ENCODE measurements at places on chromosomes 4 and X.

GRCh38 chr4:8708401-8709021 lies 115.9 kb downstream of the CPZ start:
- no peak for DNase-seq

DNA sequence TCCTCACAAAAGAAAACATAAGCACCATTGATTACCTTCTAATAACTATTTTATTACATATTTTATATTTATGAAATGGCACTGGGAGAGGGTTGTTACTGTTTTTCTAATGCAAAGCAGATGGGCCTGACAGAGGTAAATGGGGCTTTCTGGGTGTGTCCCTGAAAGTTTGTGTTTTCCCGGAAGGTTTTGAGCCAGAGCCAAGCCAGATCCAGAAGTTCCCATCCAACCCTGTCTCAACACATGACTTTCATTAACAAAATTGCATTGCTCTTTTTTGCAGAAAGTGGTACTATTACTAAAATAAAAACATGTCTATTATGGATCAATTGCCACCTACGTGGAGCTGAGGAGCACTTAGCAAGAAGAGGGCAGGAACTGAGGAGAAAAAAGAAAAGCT lies 181.3 kb downstream of the RAB28 start:
- no peak for DNase-seq

DNA sequence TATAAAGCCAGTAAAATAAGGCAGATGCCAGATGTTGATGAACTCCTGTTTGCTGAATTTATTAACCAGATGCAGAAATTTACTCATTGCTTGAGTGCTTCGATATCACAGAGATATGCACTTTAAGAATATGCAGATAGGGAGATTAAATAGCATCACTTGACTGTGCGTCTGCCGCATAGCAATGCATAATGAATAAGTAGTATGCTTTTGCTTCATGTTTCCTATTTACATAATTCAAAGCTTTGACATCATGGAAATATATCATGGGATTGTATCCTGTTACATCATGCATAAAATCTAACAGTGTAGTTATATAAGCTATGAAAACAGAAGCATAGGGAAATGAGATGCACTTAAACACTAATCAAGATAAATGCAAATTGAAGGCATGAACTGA lies 45.9 kb downstream of the VEGFC start:
- DNase-seq: no peak

GRCh38 chrX:83077606-83078005 lies 430.5 kb upstream of the POU3F4 start:
- no peak for DNase-seq

DNA sequence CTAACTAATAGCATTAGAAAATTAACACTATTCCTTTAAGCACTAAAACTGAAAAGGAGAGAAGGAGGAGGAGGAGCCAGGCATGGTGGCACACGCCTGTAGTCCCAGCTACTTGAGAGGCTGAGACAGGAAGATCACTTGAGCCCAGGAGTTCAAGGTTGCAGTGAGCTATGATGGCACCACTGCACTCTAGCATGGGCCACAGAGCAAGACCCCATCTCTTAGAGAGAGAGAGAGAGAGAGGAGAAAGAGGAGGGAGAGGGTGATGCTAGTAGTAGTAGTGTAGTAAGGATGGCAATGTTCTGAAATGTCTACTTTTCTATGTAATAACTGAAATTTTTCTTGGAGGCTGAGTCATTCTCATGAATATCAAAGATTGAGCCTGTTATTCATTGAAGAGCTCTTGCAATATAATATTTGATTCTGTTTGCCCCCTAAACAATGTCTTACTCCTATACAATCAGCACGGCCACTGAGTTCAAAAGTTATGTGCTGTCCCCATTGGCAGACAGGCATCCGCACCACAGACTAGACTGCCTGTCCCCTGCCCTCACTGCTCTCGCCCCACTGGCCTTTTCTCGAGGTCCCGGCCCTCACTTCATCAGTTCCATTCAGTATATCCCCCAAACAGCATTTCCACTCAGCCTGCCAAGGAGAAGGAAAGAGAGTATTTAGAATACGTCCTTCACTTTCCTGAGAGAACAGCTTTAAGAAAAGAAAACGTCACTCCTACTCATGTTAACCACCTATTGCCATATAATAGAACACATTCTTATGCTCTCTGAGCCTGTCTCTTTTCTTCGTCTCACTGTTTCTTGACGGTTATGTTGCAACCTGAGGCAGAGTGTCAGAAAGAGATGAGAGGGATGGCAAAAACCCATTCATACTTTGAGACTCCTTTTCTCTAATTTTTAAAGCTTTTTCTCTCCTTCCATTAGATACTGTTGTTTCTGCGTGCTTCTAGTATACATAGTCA lies 238.1 kb downstream of the PALLD start:
- DNase-seq: no peak

DNA sequence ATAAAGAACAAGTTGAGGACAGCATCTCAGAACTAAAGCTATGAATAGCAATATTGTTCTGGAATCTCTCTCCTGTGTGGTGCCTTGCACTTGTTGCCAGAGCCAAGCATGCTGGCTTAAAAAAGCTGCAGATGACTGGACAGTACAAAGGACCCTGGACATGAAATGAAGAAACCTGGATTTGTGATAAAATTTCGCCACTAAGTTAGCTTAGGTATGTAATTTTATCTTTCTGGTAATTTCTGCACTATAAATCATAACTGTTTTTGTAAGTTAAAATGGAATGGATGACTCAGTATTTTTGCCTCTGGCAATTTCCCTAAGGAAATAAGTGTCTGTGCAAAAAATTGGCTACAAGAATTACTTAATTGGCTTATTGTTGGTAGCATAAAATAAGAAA lies 317.2 kb downstream of the CAMK2D start:
- DNase-seq: no peak

- no peak for DNase-seq
Measured at GRCh38 chrX:110276778-110277177, 41.1 kb downstream of the AMMECR1 start.

GRCh38 chr4:186840771-186841301 lies 117.2 kb upstream of the FAT1 start:
- no peak for DNase-seq

DNA sequence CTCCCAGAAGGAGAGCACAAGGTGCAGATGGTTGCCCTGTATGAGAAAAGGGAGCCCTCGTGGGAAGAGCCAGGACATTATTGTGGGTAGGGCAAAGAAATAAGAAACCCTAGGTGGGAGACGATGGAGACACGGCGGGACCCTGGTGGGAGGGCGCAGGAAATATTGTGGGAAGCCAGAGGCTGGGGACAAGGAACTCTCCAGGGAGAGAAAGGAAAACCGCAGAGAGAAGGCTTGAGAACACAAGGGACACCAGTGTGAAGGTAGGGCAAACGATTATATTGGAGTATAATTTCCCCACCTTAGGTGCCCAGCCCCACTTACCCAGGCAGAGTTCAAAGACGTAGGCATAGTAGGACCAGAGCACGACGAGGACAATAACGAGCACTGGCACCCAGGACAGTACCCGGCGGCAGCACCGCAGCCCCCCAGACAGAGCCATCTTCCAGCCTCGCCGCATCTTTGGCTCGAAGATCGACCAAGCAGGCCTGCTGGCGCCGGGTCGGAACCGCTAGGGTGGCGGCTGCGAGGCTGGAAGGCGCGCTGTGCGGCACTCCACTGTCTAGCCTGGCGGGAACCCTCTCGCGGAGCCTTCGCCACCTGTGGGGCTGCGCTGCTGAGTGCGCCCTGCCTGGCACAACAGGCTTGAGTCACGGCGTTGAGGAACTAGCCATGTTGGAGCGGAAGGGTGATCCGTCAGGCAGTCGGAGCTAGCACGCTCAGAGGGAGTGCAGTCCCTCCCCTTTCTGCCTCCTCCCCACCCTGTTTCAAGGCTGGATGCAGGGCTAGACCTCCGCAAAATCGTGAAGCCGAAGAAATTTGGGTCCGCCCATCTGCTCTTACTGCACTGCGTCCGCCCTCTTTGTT lies at the start of gene ZDHHC15:
Gene ZDHHC15, minus strand, starts transcription at position 473 of the 867 bp plus-strand sequence. Its CDS starts 13 bp downstream, at position 460.
- peak; percentile 16 for DNase-seq

- no peak for DNase-seq
Measured at GRCh38 chrX:136228839-136229207, 22.4 kb downstream of the MAP7D3 start.

GRCh38 chr4:126799416-126799815 lies 833.3 kb upstream of the INTU start:
- no peak for DNase-seq

DNA sequence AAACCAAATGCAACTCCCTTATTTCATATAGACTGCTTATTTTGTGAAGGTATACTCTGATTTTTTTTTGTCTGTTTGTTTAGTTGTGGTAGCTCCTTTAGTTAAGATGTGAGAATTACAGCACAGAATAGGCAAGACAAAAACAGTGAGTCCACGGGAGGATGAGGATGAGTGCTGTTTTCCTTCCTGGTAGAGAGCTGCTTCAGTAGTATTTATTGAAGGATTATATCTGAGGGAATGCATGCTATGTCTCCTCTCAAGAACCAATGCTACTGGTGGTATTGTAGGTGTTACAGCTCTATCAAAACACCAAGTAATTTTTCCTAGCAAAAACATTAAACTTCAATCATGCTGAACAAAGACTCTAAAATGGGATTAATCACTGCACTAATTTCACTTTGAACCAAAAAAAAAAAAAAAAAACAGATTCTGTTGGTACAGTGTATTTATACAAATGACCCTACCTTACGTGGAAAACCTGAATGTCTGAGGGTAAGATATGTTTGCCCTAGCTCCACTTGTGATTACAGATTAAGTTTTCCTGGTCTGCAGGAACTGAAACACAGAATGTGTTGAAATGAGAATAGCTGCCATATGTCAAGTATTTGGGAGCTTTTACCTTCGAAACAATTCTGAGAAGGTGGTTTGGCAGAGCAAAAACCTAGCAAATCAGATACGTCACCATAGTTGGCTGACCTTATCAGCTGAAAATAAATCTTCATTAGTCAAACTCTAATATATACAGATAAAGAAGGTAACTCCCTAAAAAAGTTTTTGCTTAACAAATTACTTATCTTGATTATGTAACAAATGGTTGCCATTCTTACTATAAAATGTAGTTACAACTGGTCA lies 40.3 kb downstream of the PPP3CA start:
- no peak for DNase-seq

- DNase-seq: no peak
Measured at GRCh38 chr4:1045595-1046201, 34.3 kb downstream of the FGFRL1 start.

DNA sequence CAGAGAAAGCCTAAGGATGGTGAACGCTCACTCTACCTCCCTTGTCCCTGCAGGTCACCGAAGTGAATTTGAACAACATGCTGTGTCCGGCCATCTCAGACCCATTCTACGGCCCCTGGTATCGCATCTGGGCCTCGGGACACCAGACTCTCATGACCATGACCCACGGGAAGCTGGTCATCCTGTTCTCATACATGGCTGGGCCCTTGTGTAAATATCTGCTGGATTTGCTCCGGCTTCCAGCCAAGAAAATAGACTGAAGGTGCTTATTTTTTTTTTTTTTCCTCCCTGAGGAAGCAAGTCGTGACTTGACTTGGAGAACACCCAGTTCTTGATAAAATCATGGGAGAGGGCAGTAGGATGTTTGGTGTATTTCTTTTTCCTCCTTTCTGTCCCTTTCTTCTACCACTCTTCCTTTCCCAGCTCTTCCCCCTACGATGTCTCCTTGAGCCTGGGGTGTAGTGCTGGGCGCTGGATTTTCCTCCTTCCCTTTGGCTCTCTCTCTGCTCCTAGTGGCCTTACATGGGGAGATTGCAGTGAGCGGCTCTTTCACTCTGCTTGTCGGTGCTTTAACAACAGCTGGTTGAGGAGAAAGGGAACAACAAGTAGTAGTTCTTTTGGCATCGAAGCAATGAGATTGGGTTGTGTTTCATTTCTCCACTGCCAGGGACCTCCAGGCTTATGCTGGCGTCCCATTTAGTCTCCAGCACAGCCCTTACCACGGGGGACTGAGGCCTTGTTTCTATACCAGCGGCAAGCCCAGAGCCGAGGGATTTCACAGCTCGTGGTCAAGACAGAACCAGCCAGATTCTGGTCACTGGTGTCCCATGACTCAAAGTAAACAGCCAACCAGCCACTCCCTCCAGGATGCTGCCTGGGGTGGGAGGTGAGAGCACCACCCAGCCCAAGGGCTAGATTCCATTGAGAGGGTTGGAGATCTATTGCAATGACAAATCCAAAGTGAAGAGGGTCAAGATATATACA lies 144.4 kb downstream of the AMMECR1 start:
- DNase-seq: no peak

DNA sequence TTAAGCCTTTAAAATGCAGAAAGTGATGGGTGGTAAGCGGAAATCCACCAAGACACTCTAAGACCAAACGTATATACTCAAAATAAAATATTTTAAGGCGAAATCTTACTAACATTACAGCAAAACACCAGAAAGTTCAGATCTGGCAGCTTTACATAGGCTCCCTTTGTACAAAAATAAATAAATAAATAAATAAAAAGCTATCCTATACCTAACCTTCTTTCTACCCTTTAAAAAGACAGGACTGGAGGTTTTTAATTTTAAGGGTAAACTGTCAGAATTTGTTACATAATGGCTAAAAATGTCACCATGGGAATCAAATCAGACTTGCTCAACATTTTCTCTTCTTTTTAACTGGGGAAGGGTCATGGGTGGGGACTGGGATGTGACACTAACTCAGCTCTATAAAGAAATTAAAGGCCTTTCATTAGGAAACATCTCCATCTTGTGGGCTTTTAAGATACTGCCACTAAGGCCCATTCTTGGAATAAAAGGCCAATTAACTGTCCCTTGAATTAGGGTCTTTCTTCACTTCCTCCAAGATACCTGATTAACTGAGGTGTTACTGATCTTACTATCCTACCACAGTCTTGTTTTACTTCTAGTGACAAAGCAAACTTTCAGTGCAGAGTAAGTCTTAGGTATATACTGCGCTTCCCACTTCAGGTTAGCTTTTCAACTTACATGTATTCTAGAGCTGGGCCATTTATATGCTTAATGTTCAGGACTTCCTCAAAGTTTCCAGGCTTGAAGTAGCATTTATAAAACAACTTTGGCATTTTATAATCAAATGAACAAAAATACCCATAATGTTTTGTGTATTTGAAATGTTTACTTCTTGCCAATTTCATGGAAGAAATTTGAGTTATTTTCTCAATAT lies 13.3 kb downstream of the HNRNPD start:
- DNase-seq: peak; percentile 7

DNA sequence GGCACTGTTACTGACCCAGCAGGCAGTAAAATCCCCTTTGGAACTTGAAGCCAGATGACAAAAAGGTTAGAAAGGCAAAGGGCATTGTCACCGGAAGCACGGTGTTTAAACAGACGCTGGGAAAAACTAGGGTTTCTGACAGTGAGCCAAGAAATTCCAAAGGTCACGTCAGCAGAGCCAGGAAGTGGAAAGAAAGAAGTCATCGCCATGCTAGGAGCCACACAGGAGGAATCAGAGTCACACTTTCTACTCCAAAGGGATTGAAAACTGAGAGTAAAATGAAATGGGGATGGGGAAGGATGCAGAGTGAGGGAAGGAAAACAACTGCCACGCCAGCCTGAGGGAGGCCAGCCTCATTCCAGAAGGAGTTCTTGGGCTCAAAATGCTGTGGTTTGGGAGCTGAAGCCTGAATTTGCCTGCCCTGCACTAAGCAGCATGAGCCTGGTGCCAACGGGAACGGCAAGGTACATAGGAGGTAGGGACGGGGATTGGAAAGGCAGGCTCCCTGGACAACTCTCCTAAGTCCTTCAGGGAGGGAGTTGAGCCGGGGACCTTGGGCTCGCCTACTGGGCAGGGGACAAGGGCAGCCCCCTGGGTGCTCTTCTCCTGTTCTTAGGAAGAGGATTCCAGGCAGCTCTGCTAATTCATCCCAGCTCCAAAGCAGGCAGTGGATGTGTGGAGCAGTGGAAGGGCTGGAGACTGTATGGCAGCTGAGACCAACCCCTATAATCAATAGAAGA lies 66.8 kb downstream of the SOWAHB start:
- DNase-seq: no peak

GRCh38 chr4:76998251-76998901 lies 48.8 kb downstream of the SEPTIN11 start:
- DNase-seq: no peak

- no peak for DNase-seq
Measured at GRCh38 chr4:78764498-78764961, 11.6 kb upstream of the BMP2K start.

Data from NCI-H2081 (cell line).